ENCODE measurements at places on chromosomes 2 and 18. TPM values are rescaled to one million over a fixed set of nuclear protein-coding genes. Genes with fewer than 3 reads are reported as not detected.
A peak's percentile ranks its signal among the peaks of the same experiment; 100 is the strongest.

GRCh38 chr18:7207366-7207915 lies 23.4 kb upstream of the LRRC30 start:
- H3K4me1 ChIP-seq: no peaks in the 10 kb centered on the region
- H3K27me3 ChIP-seq: no peaks in the 10 kb centered on the region
- H3K36me3 ChIP-seq: no peaks in the 10 kb centered on the region
- DNase-seq: no peak
- no peak overlapping the region for H3K4me3 ChIP-seq
- H3K27ac ChIP-seq: no peak overlapping the region

The LRRC30 gene
- not detected for total RNA-seq

The PPP3R1 gene
- 83.8 TPM for total RNA-seq

DNA sequence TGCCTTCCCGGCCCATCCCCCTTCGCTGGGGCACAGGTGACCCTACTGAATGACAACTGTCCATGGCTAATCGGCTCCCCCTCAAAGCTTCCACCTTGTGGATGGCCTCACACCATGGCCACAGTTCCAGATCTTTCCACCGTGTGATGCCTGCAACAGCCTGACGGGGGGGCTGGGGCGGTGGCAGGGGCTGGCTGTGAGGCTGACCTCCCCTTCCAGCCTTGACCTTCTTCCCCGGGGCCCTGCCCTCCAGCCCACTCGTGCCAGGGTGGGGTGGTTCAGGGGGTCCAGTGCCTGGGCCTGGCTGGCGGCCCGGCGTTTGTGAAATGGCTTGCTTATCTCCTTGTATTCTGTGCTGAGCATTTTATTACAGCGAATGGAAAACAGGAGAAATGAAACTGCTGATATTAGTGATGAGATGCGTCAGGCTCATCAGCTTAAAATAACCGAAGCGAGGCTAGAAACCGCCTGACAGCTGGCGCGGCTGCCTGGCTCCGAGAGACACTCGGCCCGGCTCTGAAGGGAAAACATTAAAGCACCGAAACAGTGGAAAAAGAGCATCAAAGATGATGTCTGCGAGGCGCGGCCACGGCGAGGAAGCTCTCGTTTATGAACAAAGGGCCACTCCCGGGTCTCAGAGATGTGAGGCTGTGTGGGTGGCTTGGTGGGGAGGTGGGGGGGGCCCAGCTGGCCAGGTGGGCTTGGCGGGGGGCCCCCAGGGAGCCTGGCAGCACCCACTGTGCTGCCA lies 916 bp upstream of the PDCD1 start:
- DNase-seq: peak; percentile 48
- no peak overlapping the region for H3K4me3 ChIP-seq
- no peaks in the 10 kb centered on the region for H3K27me3 ChIP-seq

- H3K27me3 ChIP-seq: no peaks in the 10 kb centered on the region
- peak overlapping the region; percentile 9 for H3K27ac ChIP-seq
- H3K4me1 ChIP-seq: no peaks in the 10 kb centered on the region
- no peak overlapping the region for H3K4me3 ChIP-seq
Measured at GRCh38 chr2:36058076-36058475, 297.5 kb upstream of the CRIM1 start.

The CYRIA gene
- total RNA-seq: 183 TPM

DNA sequence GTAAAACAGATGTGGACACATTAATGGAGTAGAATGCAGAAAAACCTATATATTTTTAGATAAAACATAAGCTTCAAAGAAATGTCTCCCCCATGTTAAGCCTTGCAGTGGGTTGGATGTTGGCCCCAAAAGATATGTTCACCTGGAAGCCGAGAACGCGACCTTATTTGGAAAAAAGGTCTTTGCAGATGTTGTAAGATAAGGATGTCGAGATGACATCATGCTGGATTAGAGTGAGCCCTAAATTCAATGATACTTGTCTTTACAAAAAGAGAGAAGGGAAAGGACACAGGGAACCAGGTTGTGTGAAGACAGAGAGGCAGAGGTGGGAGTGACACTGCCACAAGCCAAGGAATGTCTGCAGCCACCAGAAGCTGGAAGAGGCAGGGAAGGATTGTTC lies 3.1 kb upstream of the NCK2 start:
- no peaks in the 10 kb centered on the region for H3K36me3 ChIP-seq
- peaks cover 9% of the 10 kb centered on the region for H3K4me1 ChIP-seq
- no peak overlapping the region for H3K4me3 ChIP-seq

- DNase-seq: peak; percentile 68
- H3K4me3 ChIP-seq: no peak overlapping the region
- H3K27ac ChIP-seq: no peak overlapping the region
- H3K4me1 ChIP-seq: peaks cover 11% of the 10 kb centered on the region
- no peaks in the 10 kb centered on the region for H3K36me3 ChIP-seq
Measured at GRCh38 chr2:44130441-44130840, 38.2 kb upstream of the PPM1B start.

The TMEM237 gene
- 70.4 TPM for total RNA-seq

GRCh38 chr2:179417436-179417949 lies 152.9 kb upstream of the SESTD1 start:
- H3K27ac ChIP-seq: no peak overlapping the region
- DNase-seq: no peak
- H3K4me3 ChIP-seq: no peak overlapping the region
- H3K36me3 ChIP-seq: no peaks in the 10 kb centered on the region
- H3K27me3 ChIP-seq: no peaks in the 10 kb centered on the region
- H3K4me1 ChIP-seq: no peaks in the 10 kb centered on the region

GRCh38 chr2:143451642-143452281 lies 322.5 kb downstream of the ARHGAP15 start:
- no peaks in the 10 kb centered on the region for H3K27me3 ChIP-seq
- no peaks in the 10 kb centered on the region for H3K36me3 ChIP-seq

The LYG2 gene
- total RNA-seq: not detected

The USP37 gene
- 33.2 TPM for total RNA-seq

DNA sequence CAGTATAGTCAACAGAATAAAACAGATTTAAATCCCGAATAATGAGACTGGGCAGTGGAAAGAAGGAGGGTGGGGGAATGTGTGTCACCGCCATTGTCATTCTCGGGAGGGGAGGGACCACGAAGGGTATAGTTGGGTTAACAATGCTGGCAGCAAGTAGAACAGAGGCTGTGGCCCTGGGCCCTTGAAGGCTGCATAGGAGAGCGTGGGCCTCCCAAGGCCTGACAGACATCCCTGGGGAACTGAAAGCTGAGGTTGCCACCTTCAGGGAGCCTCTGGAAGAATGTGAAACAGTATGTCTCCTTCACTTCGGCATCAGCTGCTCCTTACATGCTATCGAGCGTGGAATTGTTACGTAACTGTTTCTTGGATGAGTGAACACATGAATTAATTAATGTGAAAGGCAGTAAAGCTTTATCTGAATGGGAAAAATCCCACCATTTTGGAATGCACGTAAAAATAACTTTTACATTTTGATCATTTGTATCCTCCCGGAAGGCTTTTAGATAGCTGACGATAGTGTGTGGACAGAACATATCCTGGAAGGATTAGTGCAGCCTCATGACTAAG lies 92.8 kb upstream of the TTC39C start:
- no peaks in the 10 kb centered on the region for H3K36me3 ChIP-seq
- no peak overlapping the region for H3K27ac ChIP-seq
- no peak overlapping the region for H3K4me3 ChIP-seq

GRCh38 chr2:157692768-157693167 lies 64.1 kb upstream of the ACVR1C start:
- no peak overlapping the region for H3K27ac ChIP-seq
- H3K27me3 ChIP-seq: no peaks in the 10 kb centered on the region
- no peak overlapping the region for H3K4me3 ChIP-seq
- H3K4me1 ChIP-seq: no peaks in the 10 kb centered on the region
- H3K36me3 ChIP-seq: no peaks in the 10 kb centered on the region
- no peak for DNase-seq

GRCh38 chr2:75545387-75545786 lies 15.4 kb downstream of the EVA1A start:
- H3K4me1 ChIP-seq: no peaks in the 10 kb centered on the region
- H3K4me3 ChIP-seq: no peak overlapping the region
- H3K36me3 ChIP-seq: no peaks in the 10 kb centered on the region
- H3K27ac ChIP-seq: no peak overlapping the region
- DNase-seq: no peak

DNA sequence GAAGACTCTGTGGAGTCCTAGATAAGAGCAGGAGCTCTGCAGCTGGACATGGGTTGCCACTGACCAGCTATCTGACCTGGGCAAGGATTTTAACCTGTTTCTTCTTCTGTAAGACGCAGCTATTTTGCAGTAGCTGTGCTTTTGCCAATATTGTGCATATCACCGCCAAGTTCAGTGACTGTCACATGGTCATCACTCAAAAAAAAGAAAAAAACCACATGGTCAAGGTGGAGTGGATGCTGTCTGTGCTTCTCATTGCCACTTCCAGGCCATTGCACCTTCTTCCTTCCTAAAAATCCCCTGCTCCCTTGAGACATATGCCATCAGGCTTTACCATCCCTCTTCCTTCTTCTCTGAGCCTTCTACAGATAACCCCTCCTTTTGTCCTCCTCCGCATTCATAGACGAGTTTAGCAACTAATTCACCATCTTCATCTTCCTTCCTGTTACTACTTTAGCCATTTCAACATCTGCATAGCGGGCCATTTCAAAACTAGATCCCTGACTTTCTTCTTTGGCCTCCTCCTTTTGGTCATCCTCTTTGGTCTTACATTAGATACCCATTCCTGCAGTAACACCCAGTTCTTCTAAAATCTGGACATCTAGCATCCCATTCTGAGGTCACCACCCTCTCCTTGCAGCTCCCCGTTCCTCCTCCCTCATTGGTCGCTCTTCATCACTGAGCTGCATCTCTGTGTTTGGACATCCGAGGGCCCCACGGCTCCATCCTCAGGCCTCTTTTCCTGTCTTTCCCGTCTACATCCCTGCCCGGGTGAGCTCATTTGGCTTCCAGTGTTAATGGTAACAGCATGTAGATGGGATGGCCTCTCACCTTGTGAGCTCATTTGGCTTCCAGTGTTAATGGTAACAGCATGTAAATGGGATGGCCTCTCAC lies 17.8 kb downstream of the RNF144A start:
- DNase-seq: no peak
- no peak overlapping the region for H3K4me3 ChIP-seq
- no peaks in the 10 kb centered on the region for H3K36me3 ChIP-seq

DNA sequence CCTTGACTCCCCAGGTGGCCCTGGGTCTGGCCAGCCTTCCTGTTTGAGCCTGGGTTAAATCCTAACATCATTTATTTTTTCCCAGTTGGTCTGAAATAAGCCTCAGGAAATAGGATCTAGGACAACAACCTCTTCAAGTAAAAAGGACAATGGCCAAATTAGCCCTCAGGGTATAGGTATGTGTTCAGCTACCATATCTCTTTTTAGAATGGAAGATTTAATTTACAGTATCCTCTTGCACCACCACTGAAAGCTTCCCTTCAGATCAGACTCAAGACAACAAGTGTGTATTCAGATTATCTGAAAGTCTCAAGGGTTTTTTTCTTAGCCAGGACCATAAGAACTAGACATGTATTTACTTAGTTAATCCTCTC lies 61.6 kb upstream of the CXCR4 start:
- no peaks in the 10 kb centered on the region for H3K4me1 ChIP-seq
- no peaks in the 10 kb centered on the region for H3K27me3 ChIP-seq
- DNase-seq: no peak
- H3K27ac ChIP-seq: no peak overlapping the region

The DLX1 gene
- 28.9 TPM for total RNA-seq

The GAL3ST2 gene
- 5.3 TPM for total RNA-seq

GRCh38 chr2:25851740-25852503 lies 26.4 kb downstream of the ASXL2 start:
- H3K27me3 ChIP-seq: no peaks in the 10 kb centered on the region
- DNase-seq: peak; percentile 78
- H3K27ac ChIP-seq: no peak overlapping the region
- no peak overlapping the region for H3K4me3 ChIP-seq
- H3K36me3 ChIP-seq: no peaks in the 10 kb centered on the region

GRCh38 chr18:28095041-28095440 lies 81.9 kb downstream of the CDH2 start:
- H3K27me3 ChIP-seq: peaks cover 29% of the 10 kb centered on the region
- H3K27ac ChIP-seq: no peak overlapping the region
- no peak overlapping the region for H3K4me3 ChIP-seq
- H3K36me3 ChIP-seq: no peaks in the 10 kb centered on the region
- no peaks in the 10 kb centered on the region for H3K4me1 ChIP-seq
- no peak for DNase-seq

The CWC22 gene
- total RNA-seq: 26.7 TPM

DNA sequence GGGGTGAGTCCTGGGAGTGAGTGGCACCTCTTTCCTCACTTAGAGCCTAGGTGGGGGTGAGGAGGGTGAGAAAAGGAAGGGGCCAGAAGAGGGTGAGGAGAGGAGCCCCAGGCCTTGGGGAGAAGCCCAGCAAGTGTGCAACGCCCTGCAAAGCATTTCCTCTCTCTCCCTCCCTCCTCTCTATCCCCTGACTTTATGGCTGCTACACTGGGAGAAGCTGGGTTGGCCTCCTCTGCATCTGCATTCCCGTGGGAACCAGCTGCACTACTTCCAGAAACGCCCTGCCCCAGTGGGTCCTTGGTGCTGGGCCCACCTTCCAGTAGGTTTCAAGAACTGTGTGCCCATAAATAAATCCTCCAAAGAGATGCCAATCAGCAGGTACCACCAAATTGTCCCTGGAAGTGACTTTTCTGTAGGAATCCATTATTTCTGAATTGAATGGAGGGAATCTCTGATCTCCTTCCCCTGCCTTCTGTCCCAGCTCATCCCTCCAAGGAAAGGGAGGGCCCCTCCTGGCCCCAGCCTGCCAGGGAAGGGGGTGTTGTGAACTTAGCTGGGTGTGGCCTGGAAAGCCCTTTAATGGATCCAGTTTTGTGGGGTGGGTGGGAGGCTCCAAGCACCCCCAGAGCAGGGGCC lies 95.7 kb upstream of the BOD1L2 start:
- no peak overlapping the region for H3K4me3 ChIP-seq
- no peak overlapping the region for H3K27ac ChIP-seq
- peaks cover 10% of the 10 kb centered on the region for H3K27me3 ChIP-seq
- no peak for DNase-seq

The SERPINB5 gene
- total RNA-seq: 0.11 TPM

The KCNJ3 gene
- not detected for total RNA-seq
